Stimulated activated CD8-positive, alpha-beta memory T cell treated with anti-CD3 and anti-CD28 coated beads, Interleukin-7, amount 100 ng/mL, for 24 hours (primary cell): ENCODE measurements at places on chromosomes 5 and 9.

- no peak for DNase-seq
Measured at GRCh38 chr5:21391506-21391905, 1403.5 kb upstream of the CDH18 start.

GRCh38 chr9:112755016-112755427, 4.5 kb downstream of the SNX30 start:
- no peak for DNase-seq

DNA sequence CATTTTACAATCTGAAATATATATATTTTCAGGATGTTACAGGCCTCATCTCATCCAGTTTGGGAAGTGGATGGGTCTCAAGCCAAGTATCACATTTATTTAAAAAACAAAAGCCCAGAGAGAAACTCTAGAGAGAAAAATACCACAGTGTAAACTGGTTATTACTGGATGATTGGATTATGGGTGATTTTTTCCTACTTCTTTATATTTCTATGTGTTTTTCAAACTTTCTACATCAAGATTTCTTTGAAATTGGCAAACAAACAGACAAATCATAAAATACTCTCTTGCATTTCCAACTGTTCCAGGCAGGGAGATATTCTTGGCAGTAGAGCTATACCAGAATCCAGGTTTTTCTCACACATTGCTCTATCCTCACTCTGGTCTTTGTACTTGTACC, 116.0 kb upstream of the SMIM23 start:
- DNase-seq = no peak

GRCh38 chr9:38318759-38319495, 73.6 kb upstream of the ALDH1B1 start:
- DNase-seq = no peak

GRCh38 chr9:89710697-89711096, 105.9 kb downstream of the GADD45G start:
- DNase-seq = no peak

GRCh38 chr5:131229623-131230022, 34.2 kb upstream of the CDC42SE2 start:
- DNase-seq = no peak

DNA sequence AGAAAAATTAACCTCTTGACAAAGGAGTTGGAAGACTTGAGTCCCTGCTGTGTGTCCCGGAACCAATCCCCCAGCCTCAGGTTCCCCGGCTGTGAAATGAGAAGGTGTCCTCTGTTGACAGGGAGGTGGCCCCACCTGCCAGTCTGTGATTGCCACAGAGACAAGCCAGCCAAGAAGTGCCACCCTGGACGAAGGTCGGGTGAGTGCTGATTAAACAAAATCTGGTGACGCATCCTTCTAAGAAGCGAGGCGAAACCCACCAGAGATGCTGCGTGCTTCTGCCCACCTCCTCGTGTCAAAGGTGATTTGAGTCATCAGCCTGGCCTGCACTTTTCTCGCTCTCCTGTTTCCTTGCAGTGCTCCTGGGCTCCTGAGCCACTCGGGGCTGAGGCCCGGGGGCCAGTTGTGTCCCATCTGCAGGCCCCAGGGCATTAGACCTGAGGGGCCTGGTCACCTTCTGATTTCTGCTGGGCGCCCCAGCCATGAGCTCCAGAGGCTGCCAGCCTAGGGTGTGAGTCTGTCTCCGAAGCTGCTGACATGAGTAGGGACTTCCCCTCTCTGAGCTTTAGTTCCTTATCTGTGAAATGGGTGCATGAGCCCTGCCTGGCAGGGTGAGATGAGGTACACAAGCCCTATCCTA, 28.7 kb downstream of the NEK6 start:
- peak; percentile 37 for DNase-seq

DNA sequence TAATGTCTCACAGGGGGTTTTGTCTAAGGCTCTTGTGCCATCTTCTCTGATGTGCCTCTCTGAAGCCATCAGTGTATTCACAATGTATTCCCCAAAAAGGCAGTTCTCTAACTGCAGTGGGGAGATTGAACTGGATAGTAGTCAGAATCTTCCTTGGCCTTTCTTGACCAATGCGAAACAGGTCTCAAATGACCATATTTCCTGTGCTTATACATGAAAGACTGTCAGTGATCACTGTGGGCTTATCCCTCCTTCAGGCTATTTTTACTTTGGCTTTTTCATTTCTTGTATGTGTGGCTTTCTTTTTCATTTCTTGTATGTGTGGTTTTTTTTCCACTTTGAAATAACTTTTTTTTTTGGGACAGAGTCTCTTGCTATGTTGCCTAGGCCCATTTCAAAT, 19.7 kb downstream of the HMGXB3 start:
- DNase-seq = no peak

- DNase-seq = no peak
Measured at GRCh38 chr5:155094455-155094854, 80.9 kb downstream of the KIF4B start.

- DNase-seq = no peak
Measured at GRCh38 chr5:55671975-55672374, 40.1 kb downstream of the SLC38A9 start.

DNA sequence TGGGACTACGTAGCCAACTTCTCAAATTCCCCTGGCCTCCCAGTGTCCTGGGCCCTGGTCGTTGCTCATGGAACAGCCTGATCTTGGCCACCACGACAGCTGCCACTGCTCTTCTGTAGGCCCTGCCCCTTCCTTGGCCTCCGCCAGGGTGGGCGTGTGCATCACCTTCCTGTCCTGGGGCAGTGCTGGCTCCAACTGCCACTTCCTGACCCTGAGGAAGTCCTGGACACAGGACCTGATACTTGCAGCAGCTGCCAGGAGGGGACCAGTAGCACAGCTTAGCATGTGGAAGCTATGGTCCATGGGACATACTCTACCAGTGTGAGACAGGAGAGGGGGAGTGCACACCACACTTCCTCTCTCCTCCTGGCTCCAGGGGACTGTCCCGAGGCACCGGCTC, 145.2 kb downstream of the TENT4A start:
- DNase-seq = no peak

- DNase-seq = no peak
Measured at GRCh38 chr5:74519161-74519571, 121.4 kb downstream of the ENC1 start.

DNA sequence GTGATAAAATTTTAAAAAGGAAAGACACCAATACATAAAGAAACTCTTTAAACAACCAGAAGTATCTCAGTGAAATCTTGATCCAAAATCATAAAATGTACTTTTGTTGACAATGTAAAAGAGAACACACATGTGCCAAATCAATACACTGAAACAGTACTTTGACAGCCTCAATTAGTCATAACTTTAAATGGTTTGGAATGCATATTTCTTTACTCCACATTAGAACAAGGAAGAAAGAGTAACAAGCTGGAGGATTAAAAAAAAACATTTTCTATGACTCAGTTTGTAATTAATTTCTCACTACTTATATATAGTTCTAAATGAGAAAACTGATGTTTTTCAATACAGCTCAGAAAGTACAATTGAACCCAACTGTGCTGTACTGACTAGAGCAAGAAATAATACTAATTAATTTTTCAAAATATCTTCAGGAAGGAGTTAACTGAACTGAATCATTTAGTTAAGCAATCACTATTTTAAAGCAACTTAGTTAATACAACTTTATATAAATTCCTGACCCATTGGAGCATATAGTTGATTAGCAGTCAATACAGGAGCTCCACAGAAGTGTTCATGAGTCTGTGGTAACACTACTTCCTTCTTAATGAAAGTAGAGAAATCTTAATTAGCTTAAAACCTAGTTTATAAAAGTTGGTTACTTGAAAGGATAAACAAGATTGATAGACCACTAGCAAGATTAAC, 101.0 kb downstream of the NR3C1 start:
- no peak for DNase-seq

DNA sequence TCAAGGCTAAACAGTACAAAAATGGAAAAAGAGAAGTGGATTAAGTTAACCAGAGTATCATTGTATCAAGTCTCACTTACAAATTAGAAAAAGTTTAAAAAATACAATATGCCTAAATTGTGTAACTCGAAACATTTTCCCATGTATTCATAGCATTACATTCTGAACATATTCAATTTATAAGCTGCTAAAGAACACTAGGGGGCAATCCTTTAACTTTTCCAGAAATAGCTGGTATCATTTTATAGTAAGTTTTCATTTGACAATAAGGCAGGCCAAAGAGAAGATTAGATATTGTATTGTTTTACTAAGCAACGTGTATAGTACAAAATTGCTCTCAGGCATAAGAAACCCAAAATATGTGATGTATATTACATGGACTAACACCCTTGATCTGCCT, 234.6 kb downstream of the ADGRV1 start:
- DNase-seq = no peak

DNA sequence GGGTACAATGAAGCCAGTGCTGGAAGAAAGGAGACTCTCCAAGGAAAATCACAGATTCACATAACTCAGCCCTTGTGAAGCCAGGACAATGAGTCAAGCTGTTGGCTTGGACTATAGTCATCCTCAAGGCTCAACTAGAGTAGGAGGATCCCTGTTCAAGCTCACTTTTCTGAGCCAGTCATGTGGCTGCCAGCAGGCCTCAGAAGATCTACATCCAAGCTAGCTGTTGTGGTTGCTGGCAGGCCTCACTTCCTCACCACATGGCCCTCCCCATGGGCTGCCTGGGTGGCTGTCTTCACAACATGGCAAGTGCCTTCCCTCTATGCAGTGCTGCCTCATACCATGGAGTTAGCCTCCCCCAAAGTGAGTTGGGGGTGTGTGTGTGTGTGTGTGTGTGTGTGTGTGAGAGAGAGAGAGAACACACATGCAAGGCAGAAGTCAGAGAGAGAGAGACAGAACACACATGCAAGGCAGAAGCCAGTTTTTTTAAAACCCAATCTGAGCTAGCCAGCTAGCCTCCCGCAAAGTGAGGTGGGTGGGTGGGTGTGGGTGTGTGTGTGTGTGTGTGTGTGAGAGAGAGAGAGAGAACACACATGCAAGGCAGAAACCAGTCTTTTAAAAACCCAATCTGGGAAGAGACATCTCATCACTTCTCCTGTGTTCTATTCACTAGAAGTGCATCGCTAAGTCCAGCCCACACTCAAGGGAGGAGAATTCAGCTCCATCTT, 17.1 kb downstream of the SCAI start:
- DNase-seq = peak; percentile 55

DNA sequence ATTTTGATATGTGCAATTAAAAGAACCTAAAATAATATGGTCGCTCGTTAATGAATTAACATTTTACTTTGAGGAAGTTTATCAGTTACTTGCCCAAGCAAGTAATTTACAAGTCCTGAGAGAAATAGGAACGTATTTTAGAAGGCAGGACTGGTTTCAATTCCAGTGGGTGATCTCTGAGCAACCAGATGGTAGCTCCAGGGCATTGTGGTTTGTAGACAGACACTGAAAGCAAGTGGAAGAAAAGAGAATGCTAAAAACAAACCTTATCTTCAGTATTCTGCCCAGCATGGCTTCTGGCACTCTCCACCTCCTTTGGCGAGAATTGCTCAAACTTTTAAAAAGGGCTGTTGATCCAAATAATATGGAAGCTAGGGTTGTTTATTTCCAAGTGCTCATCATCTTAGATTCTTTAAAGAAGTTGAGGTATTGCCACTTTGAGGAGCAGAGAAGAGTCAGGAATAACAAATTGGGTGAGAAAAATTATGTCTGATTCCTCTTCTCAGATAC, 31.8 kb upstream of the ERAP2 start:
- DNase-seq = no peak

GRCh38 chr5:90612919-90613318, 54.3 kb downstream of the ADGRV1 start:
- no peak for DNase-seq

- DNase-seq = no peak
Measured at GRCh38 chr5:159071382-159071781, 28.3 kb downstream of the EBF1 start.

GRCh38 chr5:126656401-126657007, 55.8 kb downstream of the PHAX start:
- no peak for DNase-seq

GRCh38 chr5:133925866-133926488, 42.4 kb downstream of the C5orf15 start:
- no peak for DNase-seq

GRCh38 chr5:14366763-14367162, 214.8 kb upstream of the OTULINL start:
- no peak for DNase-seq

DNA sequence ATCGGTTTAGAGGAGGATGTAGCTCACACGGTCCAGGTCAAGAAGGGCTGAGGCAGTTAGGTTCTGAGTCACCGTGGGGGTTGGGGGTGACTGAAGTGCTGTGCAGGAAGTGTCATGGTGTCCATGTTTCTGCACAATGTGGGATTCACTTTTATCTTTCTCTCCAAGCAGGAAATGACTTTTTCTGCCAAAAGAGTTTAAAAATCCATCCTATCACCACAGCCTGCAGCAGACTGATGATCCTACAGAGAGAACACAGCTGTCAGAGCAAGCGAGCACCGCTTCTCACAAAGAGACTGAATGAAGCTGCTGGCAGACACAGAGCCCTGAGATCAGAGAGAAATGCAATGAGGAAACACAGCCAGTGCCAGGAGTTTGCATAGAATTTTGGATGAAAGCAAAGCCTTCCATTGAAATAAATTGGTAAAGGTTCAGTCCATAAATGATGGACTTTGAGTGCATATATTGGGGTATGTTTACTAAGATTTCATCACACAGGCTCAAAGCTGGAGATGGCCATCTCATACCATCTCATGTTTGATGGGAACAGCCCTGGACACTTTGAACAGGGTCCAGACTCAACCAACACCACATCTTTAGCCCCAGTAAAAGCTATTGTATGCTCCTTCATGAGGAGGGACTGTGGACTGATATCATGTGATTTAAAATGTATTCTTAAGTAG, 213.9 kb upstream of the FBXL7 start:
- no peak for DNase-seq

GRCh38 chr5:31530541-31531265, 1.2 kb downstream of the DROSHA start:
- DNase-seq = no peak

DNA sequence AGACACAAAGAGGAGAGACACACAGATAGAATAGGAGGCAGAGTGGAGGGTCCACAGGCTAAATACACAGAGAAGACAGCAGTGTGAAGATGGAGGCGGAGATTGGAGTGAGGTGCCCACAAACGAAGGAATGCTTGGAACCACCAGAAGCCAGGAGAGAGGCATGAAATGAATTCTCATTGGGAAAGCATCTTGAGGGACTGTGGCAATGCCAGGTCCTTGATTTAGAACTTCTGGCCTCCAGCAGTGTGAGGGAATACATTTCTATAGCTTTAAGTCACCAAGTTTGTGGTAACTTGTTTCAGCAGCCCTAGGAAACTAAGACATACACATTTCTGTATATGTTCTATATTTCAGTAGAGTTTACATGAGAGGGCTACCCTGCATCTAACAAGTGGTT, 396.6 kb upstream of the ZNF608 start:
- DNase-seq = no peak

GRCh38 chr9:133419005-133419404, 1.2 kb upstream of the REXO4 start:
- DNase-seq = no peak

DNA sequence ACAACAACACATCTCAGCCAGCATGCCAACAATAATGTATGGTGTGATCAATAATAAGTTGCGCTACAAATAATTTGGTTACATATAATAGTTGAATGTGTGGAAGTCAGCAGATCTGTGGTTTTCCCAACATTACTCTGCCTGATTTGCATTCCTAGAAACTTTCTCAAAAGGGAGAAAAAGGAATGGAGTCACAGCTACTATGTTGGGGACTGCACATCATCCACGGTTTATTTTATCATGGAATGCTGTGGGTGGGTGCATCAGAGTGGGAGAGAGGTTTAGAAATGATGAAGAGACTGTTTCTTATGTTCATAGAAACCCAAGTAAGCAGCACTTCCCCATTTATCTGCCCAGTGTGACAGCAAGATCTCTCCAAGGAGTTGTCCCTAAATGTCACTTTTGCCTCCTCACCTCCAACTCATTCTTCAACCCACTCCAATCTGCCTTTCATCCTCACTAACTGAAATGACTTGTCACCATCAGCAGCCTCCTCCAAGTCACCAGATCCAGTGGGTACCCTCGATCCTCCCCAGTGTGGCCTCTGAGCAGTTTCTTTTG, 2.8 kb upstream of the SPOCK1 start:
- DNase-seq = no peak
